ENCODE measurements at places on chromosomes 12 and 14.

DNA sequence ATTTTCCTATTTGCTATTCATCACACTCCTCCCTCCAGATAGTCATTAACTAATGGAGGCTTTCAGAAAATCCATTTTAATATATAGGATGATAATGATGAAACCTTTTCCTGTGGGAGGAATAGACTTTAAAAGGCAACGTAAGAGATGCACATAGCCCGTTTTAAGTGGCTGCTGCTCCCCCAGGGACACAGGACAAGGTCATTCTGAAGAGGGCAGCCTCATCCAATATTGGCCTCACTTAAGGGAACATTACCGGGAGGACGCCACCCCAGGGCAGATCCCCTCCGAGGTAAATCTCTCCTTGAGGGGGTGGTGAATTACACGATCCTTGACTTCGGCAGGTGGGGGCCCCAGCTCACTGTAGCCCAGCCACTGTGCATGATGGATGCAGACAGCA lies 131.9 kb downstream of the PIWIL1 start:
- DNase-seq, result no peak

DNA sequence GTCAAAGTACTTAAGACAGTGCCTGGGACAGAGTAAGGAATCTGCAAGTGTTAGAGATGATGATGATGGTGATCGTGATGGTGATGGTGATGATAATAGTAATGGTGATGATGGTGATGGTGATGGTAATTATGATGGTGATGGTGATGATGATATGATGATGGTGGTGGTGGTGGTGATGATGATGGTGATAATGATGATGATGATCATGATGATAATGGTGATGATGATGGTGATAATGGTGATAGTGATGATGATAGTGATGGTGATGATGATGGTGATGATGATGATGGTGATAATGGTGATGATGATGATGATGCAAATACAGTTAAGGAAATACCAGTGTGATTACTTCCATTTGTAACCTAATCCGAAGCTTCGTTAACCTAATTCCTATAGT lies 5.2 kb upstream of the TMEM132C start:
- DNase-seq, result no peak

DNA sequence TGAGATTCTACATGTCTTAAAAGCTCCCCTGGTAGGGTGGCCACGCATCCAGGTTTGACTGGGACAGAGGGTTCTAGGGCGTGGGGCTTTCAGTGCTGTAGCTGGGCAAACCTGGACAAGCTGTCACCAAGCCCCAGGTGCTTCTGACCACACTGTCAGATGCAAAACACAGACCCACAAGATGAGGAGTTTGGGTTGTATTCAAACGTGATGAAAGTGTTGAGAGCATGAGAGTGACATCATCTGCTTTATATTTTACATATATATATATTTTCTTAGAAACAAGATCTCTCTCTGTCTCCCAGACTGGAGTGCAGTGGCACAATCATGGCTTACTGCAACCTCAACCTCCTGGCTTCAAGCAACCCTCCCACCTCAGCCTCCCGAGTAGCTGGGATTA lies 210.1 kb downstream of the DPF3 start:
- DNase-seq, result no peak

GRCh38 chr14:99986396-99986795 lies 78.8 kb upstream of the EVL start:
- no peak for DNase-seq

GRCh38 chr12:89756194-89756584 lies 47.6 kb upstream of the ATP2B1 start:
- no peak for DNase-seq

DNA sequence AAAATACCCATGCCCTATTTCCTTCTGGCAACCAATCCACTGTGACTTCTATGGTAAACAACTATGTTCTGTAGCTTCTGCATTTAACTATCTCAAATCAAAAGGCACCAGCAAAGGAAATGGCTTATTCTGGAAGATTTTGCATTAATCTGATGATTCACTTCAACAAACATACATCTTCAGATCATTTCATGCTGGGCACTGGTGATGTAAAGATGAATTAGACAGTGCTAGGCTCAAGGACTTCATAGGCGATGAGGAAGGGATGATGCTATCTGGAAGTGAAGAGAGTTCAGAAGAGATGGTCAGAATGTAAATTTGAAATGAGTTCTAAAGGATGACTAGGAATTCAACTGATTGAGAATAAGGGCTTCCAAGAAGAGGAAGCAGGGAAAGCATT lies 363.3 kb downstream of the PAWR start:
- no peak for DNase-seq

DNA sequence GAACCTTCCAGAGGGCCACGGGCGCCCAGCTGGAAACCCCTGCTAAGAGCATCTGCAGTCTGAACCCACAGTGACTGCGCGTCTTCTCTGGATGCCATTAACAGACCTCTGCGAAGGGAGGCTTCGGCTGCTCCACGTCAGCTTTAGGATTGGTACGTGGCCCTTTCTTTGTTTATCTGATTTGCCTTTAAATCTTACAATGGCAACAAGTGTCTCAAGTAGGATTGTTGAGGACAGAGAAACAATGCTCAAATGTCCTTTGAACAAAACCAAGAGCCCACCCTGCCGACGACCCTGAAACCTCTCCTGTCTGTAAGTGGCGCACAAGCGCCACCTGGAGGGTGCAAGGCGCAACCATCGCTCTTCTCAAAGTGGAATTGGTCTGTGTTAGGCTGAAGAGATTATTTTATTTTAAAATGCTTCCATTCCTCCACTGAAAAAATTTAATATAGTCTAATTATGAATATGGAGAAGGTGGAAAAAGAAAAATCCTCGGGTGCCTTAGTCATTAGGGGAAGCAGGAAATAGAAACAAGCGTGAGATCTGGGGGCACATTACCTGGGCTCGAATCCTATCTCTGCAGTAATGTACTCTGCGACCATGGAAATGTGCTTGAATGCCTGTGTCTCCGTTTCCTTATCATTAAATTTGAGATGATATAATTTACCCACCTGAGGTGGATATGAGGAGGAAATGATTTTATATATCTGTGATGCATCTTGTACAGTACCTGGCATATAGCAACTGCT lies 82.6 kb upstream of the PTPRB start:
- DNase-seq, result no peak

Data from stimulated activated CD4-positive, alpha-beta T cell treated with anti-CD3 and anti-CD28 coated beads, Interleukin-1b, Interleukin-23, amount 100 ng/mL, for 1 hour (primary cell).